ENCODE measurements at places on chromosomes 1 and 21.
A peak's percentile ranks its signal among the peaks of the same experiment; 100 is the strongest.

DNA sequence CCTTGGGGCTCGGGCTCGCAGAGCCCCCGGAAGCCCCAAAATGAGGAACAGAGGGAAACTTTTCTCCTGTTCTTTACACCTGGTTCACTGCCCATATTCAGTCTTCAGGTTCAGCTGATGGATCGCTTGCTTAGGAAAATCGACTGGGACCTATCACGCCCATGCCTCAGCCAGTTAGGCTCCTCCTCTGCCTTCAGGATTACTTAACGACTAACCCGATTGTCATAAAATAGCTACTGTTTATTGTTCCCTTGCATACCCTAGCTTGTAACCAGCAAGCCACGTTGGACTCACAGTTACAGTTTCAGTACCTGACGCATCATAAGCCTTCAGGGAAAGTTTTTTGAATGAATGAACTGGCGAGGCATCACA is 692 bp downstream of the TARDBP start:
- DNase-seq = no peak

DNA sequence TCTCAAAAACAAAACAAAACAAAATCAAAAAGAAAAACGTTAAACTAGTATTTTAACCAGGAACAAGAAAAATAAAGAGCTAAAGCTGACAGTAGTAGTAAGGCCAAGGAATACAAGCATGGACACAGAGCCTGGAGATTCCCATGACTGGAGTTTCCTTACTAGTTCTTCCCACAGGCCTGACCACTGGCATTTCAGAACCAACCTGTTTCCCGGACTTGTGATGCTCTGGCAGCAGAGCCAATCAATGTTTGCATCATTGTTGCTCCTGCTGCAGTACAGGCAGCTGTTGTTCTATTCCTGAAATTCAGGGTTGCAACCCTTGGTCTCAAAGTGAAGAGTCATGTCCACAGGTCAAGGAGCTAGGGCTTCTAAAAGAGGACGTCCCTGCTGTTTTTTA is 111.3 kb upstream of the WARS2 start:
- DNase-seq = no peak

DNA sequence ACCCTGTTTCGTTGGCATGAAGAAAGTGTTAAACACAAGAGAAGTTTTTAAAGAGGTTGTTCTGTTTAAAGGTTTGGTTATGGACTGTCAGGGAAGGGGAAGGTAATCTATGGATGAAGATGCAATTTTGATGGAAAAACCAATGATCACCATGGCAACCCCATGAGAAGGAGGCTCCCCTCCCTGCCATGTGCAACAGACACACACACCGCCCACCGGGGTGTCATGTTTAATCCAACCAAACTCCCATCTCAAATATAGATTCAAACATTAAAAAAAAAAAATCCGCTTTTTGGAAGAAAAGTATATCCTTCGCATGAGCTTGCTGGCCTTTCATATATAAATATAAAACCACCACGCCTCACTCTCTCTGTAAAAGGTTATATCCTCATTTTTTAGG is 80.9 kb upstream of the KRTAP19-8 start:
- no peak for DNase-seq

DNA sequence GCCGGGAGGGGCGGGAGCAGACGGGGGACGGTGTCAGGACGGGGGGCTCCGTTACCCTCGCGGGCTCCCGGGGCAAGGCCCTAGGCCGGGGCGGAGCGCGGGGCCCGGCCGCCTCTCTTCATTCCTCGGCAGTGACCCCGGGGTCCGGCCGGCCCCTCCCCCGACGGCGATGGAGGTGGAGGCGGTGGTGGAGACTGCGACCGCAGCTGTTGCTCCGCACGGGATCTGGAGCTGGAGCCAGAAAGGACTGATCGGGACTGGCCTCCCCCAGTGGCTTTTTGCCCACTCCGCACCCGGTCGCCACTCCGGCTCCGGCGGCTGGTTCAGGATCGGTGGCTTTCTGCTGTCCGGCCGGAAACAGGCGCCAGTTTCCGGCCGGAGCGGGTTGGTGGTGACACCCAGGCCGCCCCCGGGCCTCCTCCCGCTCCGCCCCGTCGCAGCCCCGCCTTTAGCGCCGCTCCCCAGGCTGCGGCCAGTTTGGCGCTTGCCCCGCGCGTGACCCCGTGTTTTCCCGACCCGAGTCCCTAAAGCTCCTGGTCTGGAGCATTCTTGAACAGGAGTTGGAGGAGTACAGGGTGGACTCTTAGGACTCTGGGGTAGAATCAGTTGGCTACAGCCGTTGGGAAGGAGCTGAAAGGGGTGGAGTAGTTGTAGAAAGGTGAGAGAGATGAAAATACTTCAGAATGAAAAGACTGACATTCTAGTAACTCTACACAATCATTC is at the start of gene OTUD7B:
Gene OTUD7B (minus strand): TSS at position 334 of the 723 bp plus-strand sequence. CDS start 33,216 bp downstream, outside the sequence.
- DNase-seq = peak; percentile 60

- DNase-seq = peak; percentile 90
These were observed 18.9 kb downstream of the LDLRAP1 start for GRCh38 chr1:25562101-25562927.

DNA sequence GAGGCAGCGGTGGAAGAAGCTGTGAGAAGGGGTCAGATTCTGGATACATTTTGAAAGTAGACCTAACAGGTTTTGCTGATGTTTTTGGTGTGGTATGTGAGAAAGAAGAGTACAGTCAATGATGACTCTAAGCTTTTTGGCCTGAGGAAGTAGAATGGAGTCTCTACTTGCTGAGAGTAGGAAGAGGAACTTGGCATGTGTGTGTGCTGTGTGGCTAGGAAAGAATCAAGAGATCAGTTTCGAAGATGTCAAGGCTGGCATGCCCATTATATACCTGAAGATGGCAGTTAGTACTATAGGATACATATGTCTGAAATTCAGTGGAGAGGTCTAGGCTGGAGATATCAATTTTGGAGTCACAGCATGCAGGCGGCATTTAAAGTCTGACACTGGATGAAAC is 64.4 kb downstream of the MAB21L3 start:
- no peak for DNase-seq

DNA sequence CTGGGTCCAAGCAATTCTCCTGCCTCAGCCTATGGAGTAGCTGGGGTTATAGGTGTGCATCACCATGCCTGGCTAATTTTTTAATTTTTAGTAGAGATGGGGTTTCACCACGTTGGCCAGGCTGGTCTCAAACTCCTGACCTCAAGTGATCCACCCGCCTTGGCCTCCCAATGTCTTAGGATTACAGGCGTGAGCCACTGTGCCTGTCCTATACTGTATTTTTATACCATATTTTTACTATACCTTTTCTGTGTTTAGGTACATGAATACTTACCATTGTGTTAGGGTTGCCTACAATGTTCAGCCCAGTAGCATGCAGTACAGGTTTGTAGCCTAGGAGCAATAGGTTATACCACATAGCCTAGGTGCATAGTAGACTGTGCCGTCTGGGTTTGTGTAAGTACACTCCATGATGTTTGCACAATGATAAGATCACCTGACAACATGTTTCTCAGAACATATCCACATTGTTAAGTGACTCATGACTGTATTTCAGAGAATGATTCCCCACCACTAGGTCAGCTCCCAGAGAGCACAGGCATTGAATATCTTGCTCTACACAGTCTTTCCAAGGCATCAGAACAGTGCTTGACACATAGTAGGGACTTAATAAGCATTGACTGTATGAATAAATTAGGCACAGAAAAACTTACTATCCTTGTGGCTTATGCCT is 6.0 kb upstream of the CITED4 start:
- DNase-seq = no peak

GRCh38 chr1:66333466-66334199 is 200.3 kb upstream of the SGIP1 start:
- peak; percentile 59 for DNase-seq

DNA sequence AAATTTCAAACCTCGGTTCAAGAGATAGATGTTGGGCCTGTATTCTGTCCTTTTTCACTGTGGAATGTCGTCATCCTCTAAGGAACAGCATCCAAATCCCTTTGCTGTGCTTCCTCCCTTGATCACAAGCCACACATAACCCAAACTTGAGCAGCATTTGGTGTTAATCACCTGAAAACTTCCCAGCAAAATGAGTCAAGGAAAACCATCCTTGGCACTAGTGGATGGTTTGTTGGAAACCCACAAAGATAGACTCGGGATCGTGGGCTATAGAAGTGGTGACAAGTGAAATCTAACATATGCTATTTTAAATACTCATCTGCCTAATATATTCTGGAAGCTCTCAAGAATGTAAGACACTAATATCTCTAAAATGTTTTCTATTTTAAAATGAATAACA is 459.1 kb downstream of the SETD4 start:
- no peak for DNase-seq

GRCh38 chr1:228072658-228073043 is 9.9 kb upstream of the ARF1 start:
- DNase-seq = no peak
